Fibroblast of lung (primary cell): ENCODE measurements at places on chromosomes 3 and 15.

DNA sequence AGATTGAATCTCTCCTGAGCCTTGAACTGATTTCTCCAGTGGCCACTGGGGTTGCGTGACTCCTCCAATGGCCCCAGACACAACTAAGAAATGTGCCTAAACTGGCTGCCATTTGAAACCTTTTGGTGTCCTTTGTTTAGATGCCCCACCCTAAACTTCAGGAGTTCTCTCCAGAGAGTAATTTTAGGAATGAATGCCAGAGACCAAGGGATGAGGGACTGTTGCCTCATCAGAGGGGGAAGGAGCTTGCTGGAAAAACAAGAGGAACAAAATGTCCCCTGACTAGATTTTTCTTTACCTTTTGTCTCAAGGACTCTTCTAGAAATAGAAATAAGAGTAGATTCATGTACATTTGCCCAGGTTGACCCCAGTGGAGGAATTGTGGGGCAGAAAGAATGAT lies 8.1 kb upstream of the ADPRH start:
- DNase-seq: no peak

DNA sequence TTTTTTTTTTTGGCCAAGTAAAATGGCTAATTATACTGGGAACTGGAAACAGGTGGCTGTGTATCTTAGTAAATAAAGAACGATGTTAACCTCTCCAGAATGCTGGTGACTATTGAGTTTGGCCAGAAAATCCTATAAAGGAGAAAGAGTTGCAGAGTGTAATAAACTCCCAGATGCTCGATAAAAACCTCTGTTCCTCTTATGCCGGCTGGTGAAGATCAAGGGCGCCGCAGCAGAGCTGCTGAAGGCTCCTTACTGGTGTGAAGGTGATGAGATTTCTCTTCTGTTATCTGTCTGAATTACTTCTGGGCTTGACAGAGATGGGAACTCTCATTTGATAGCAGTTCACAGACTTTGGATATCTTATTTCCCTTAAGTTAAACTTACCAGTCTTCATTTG lies 104.6 kb downstream of the PTPRG start:
- no peak for DNase-seq

GRCh38 chr15:71444032-71444810 lies 328.9 kb downstream of the THSD4 start:
- DNase-seq: no peak

DNA sequence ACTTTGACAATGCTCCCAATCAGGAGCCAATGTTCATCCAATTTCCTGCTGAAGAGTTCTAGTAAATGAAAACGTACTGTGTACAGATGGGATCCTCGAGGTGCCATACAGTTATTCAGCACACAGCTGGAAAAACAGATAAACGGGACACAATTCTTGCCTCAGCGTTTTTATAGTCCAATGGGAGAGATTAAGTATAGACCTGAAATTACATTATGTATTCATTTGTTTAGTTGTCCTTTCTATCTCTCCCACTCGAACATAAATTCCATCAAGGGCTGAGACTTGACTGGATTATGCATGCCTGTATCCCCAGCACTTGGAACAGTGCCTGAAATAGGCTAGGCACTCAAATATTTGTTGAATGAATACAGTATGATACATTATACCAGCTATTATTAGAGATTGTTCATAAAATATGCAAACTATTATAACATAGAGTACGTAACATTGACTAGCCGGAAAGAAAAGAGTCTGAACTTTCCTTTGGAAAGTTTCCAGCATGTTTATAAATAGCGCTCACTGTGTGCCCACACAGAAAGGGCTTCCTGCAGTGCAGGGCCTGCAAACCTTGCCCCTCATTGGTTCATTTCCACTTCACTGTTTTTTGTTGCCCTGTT lies 27.4 kb upstream of the SNTN start:
- peak; percentile 96 for DNase-seq

DNA sequence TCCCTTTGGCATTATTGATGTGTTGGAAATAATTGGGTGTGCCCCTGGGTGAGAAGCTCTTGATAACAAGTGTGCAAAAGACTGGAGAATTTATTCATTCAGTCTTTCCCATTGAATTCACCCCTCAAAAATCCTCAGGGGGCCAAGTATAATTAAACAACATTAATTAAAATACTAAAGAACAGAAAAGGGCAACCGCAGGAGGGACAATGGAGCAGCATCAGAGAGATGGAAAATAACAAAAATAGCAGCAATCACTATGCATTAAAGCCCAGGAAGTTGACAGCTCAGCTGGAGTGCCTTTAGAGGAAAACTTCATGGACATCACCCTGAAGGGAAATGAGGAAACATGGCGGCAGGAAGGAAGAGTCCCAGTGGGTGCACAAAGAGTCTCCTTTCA lies 227.6 kb downstream of the MINAR1 start:
- no peak for DNase-seq

GRCh38 chr3:150367757-150368156 lies 40.3 kb upstream of the TSC22D2 start:
- no peak for DNase-seq

GRCh38 chr3:97686258-97686657 lies 78.3 kb upstream of the ARL6 start:
- no peak for DNase-seq

DNA sequence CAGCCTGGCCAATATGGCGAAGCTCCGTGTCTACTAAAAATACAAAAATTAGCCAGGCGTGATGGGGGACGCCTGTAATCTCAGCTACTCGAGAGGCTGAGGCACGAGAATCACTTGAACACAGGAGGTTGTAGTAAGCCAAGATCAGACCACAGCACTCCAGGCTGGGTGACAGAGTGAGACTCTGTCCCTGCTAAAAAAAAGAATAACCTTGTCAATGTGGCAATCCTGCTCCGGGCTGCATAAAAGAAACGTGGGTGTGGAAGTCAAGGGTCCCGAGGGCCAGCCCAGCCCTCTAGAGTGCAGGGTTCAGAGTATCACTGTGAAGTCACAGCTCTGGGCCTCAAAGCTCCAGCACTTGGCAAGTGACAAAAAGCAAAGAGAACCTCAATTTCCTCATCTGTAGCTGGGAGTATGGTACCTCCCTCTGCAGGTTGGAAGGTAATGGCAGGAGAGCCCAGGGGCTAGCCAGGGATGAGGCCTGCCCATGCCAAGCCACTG lies 73.5 kb upstream of the IQSEC1 start:
- DNase-seq: no peak

- DNase-seq: peak; percentile 70
These were observed 8.9 kb upstream of the POLR2M start for GRCh38 chr15:57697588-57697987.

- DNase-seq: no peak
These were observed 24.9 kb upstream of the GABRA5 start for GRCh38 chr15:26841941-26842340.

GRCh38 chr3:41033956-41034519 lies 165.3 kb upstream of the CTNNB1 start:
- DNase-seq: no peak

DNA sequence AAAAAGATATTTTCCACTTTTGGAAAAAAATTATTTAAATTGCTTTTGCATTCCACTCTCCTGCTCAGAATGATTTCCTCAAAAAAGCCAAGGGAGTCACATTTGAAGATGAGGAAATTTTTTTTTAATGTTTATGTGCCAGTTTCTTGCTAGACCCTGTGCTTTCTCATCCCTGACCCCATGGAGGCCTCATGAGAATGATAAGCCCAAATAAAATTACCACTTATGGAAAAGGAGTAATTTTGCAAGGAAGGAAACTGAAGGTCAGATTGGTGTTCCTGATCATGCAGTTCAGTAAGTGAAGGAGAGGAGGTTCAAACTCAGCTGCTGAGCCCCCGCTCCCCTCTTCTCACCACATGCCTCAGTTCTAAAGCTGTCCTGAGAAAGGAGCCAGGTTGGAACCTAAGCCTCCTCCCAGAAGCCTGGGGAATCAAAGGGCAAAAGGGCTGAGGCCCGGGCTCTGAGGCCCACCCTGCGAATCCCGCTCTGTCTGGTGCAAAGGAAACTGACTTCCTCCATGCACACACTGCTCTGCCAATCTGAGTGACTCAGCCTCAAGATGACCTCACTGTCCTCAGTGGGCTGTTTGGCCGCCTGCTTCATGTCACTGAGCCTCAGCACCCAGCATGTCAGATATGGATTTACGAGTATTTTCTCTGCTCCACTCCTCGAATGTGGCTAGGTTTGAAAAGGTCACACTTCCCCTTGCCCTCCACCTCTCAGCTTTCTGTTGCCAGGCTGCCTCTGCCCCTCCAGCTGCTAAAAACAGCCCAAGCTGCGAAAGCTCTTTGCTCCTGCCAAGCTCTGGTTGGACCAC lies 56.9 kb upstream of the FLNB start:
- DNase-seq: peak; percentile 92

GRCh38 chr3:34200576-34200975 lies 402.1 kb downstream of the PDCD6IP start:
- DNase-seq: no peak

DNA sequence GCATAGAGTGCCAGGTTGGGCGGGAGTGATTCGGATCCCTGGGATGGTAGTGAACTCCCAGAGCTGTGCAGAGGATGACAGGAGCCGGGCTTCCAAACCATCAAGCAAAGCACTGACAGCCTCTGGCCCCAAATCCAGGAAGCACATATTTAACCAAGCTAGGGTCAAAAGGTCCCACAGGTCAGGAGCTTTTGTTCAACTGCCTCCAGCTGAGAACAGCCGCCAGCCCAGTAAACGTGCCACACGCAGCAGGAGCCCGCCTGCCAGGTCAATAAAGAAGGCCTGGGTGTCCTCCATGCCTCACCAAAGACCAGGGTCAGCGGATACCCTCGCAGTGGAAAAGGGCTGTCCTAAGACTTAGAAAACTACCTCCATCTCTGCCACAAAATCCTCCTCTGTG lies 184.7 kb upstream of the LINGO1 start:
- DNase-seq: no peak

DNA sequence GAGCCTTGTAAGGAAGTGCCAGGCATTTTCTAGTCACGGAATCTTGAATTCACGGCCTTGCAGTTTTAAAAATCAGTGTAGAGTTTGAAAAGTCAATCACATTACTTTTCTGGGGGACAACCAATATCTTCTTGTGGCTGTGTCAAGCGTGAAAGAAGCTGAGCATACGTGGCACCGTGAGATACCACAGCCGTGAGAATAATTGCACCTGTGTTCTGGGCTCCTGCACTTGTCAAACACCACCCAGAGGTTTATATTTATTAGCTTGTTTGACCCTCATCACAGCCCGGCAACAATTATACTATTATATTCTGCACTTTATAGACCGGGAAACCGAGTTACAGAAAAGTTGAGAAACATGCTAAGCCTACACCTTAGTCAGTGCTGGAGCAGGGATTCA lies 45.2 kb downstream of the ARRDC4 start:
- no peak for DNase-seq

DNA sequence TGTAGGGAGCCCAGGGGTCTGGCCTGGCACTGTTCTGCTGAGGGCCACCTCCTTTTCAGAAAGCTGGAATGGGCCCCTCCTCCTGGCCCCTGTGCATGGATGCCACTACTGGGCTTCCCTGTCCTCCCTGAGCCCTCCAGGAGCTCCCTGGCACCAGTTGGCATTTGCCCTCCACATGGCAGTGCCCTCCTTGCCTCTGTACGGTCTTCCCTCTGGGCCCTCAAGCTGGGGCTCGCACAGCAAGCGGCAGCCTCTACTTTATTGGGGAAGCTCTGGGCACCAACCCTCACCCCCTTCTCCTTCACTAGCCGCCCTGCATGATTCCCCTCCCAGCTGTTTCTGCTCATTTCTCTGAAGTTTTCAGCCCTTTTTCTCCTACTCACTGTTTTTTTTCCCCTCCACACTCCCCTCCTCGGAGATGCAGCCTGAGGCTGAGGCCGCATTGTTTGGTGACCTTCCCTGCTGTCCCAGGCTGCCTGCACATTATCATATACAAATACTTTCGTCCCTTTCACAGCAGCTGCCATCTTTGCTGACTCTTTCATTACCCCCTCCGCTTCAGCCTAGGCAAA lies 127.3 kb downstream of the EEFSEC start:
- DNase-seq: no peak

DNA sequence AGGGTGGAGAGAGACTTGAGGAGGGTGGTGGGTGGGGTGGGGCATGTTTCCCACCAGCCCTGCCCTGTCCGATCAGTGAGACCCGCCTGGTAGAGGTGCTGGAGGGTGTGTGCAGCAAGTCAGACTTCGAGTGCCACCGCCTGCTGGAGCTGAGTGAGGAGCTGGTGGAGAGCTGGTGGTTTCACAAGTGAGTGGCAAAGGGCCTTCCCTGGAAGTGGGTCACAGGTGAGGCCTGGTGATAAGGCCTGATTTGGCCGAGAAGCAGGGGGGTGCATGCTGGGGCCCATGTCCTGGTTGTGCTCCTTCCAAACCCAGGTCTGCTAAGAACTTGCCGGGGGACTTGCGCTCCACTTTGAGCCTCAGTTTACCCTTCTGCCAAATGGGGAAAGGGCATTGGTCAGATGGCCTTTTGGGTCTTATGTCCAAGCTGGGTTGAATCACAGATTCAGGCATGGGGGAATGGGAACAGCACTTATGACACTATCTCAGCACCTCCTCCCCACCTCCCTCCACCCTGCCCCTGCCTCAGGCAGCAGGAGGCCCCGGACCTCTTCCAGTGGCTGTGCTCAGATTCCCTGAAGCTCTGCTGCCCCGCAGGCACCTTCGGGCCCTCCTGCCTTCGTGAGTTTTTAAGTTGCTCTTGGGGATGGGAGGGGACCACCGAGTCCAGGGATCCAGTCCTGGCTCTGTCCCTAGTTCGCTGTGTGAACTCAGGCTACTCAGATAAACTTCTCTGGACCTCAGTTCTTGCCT lies 4.0 kb downstream of the CRELD1 start:
- no peak for DNase-seq

DNA sequence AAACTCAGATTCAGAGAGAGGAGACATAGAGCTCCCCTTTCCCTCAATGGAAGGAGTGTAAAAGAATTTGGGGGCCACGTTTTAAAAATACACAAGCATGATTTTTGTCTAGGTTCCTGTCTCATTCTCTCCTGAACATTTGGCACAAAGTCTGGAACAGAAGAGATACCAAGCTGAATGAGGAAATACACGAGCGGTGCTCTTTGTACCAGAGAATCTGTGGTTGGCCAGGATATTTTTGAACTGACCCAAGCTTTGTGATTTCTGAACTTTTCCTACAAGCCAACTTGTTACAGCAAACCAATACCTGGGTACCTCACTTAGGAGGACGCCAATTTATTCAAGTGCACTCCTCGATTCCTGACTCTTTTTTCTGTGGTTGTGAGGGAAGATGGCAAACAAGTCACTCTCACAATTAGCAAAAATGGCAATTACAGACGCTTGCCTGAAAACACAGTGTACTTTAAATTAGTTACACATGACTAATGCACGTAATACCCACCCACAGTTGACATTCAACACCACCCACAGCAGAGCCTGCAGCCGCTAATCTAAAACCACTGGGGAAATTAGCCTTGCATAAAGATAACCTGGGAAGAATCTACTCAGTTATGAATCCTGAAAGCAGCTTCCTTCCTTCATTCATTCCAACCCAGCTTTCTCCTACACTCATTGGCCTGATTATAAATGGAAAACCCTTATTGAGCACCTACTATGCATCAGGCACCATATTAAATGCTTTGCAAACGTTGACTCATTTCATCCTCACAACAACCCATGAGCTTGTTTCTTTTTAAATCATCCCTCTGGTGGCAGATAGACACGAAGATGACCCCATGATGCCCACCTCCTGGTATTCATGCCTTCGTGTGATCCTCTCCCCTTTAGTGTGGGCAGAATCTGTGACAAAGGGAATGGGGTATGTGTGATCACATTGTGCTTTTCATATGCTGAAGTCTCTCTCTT lies 293.5 kb downstream of the KBTBD8 start:
- no peak for DNase-seq

GRCh38 chr3:121566773-121567172 lies 976 bp upstream of the ARGFX start:
- no peak for DNase-seq
